ENCODE measurements at places on chromosomes 4 and X.
A peak's percentile ranks its signal among the peaks of the same experiment; 100 is the strongest.

GRCh38 chr4:66482186-66482585, 811.9 kb upstream of the EPHA5 start:
- no peak for DNase-seq

GRCh38 chr4:123599920-123600810, 203.6 kb downstream of the SPRY1 start:
- peak; percentile 53 for DNase-seq

DNA sequence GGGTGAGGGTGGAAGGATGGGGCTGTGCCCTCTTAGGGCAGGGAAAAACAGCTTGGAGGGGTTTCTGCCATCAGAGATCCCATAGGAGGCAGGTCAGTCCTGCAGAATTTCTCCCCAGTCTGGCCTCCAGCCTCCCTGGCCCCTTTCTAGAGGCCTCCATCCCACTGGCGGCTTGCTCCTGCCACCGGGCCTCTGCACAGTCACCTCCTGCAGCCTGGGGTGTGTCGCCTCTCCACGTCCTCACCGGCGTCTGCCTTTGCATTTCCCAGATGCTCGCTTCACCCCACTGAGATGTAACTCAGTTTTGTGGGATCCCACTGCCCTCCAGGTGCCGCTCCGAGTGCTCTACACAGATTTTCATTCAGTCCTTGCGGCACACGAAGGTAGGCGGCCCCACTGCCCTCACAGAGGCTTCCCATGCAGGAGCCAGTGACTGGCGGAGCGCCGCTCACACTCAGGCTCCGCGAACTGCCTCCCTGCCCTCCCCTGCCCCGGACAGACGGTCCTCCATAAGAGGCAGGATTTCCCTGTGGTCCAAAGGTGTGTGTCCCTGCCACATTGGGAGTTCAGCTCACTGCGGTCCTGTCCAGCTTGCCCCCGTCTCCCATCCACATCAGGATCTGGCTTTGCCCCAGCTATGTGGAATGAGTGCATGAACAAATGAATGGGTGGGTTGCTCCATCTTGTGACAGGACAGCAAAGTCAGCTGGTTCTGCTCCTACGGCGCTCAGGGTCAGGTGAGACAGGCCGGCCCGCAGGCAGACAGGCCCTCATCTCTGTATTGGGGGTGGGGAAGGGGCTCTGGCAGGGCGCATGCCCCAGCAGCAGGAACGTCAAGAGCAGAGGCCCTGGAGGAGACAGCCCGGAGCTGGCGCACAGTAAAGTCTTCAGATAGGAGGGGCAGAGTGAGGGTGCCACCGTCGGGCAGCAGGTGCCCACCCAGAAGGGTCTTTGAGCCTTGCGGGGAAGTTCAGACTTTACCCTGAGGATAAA, 2.7 kb upstream of the TMEM271 start:
- no peak for DNase-seq

DNA sequence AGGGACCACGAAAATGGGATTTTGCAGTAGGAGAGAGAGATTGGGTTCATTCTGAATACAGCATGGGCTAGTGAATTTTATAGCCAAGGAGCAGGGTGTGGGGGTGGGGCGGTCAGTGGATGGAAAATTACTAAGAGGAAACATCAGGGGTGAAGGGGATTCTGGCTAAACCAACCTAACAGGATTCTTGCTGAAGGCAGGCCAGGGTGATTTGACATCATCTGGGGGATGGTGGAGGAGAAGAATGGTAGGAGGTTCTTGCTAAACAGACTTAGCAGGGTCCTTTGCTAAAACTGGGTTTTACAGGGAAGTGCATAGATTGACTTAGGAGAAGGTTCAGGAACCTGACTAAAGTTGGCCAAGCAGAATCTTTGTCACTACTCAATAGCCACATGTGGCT, 91.9 kb downstream of the DNAAF6 start:
- DNase-seq, result no peak

Data from stimulated activated naive CD8-positive, alpha-beta T cell treated with anti-CD3 and anti-CD28 coated beads, Interleukin-15, Interleukin-2, amounts not matched to agents 100 U/mL and 50 U/mL, for 24 hours (primary cell).